ENCODE measurements at places on chromosomes 11 and 22.
A peak's percentile ranks its signal among the peaks of the same experiment; 100 is the strongest.

DNA sequence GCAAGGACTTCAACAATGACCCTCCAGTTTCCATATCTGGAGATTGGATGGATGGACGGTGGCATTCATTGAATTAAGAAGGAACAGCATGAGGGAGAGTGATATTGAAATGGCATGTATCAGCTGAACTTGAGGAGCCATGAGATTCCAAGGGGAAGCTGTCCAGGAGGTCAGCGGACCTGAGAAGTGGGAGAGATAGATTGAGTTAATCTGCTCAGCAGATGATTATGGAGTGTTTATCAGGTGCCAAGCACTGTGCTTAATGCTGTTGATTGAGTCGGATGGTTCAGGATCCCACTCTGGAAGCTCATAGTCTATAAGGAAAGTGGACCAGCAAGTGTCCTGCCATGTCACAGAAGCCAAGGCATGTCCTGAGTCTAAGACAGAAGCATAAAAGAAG is 581.3 kb downstream of the INSC start:
- no peak for DNase-seq

DNA sequence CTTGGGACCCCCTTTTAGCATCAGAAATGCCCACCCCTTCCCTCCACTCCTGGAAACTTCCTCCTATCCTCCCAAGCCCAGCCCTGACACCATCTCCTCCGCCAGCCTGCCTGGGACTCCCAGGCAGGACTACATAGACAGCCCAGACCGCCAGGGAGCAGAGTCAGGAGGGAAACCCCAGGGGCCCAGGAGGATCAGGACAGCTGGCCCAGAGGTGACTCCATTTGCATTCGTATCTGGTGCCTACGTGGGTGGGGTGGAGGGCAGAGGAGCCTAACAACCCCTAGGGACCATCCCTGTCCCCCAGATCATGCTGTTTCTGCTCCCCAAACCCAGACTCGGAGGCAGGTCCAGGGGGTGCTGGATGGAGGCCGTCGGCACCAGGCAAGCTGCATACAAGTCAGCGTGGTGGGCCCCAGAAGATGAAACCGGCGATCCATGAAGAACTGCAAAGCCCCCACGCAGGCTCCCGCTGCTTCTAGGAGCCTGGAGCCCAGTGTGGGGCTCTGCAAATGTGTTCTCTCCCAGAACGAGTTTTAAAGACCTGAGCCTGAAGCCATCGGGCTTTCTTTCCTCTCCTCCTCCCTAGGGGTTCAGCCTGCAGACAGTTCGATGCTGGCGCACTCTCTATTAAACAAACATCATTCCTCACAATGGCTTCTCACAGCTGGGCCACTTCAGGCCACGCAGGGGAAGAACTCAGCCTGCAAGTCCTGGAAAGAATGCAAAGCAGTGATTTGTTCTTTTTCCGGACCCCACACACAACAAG is 1506.8 kb downstream of the BRD1 start:
- DNase-seq: no peak

GRCh38 chr11:14261066-14261465 is 97.9 kb downstream of the RRAS2 start:
- DNase-seq: no peak

- DNase-seq: no peak
Observed at GRCh38 chr11:31844351-31844750, 33.2 kb upstream of the PAX6 start.

DNA sequence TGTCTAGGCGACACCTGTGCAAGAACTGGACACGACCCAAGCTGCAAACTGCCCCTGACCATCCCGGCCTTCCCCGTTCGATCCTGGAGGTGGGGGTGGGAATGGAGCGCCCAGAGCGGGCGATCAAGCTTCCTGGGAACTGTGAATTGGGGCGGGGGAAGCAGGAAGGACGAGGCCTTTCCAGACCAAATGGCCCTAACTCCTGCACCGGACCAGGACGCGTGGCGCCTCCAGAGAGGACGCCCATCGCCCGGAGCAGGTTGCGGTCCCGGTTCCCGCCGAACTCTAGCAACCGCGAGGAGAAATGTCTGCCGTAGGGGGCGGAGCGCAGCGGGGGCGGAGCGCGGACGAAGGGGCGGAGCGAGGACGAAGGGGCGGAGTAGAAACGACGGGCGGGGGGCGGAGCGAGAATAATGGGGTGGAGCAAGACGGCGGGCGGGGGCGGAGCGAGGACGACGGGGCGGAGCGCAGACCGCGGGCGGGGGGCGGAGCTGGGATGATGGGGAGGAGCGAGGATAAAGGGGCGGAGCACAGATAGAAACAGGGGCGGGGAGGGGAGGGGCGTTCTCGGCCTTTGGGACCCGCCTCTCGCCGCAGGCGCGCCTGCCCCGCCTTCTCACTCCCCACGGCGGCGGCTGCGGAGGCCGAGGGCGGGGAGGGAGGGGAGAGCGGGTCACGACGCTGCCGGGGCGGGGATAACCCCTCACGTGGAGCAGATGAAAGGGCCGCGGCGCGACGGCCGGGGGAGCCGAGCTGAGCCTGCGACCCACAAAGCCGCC is at the start of gene ZNRF3:
Gene ZNRF3 (plus strand): TSS at position 695 of the 779 bp plus-strand sequence. CDS start 195 bp downstream, outside the sequence.
- DNase-seq: peak; percentile 72

GRCh38 chr11:46445192-46445919 is 53.8 kb upstream of the CHRM4 start:
- DNase-seq: no peak

GRCh38 chr11:111531687-111532364 is 8.7 kb upstream of the LAYN start:
- no peak for DNase-seq

- no peak for DNase-seq
Observed at GRCh38 chr11:29957431-29957830, 59.4 kb downstream of the KCNA4 start.

- no peak for DNase-seq
Observed at GRCh38 chr11:27349919-27350318, 13.1 kb downstream of the CCDC34 start.

GRCh38 chr11:102205805-102206204 is 95.6 kb downstream of the YAP1 start:
- no peak for DNase-seq

GRCh38 chr11:134535029-134536025 is 123.3 kb upstream of the B3GAT1 start:
- no peak for DNase-seq

- no peak for DNase-seq
Observed at GRCh38 chr11:120622189-120622875, 110.8 kb downstream of the GRIK4 start.

- no peak for DNase-seq
Observed at GRCh38 chr11:28632338-28632737, 524.1 kb downstream of the METTL15 start.
